ENCODE measurements at places on chromosomes 12 and 14.

DNA sequence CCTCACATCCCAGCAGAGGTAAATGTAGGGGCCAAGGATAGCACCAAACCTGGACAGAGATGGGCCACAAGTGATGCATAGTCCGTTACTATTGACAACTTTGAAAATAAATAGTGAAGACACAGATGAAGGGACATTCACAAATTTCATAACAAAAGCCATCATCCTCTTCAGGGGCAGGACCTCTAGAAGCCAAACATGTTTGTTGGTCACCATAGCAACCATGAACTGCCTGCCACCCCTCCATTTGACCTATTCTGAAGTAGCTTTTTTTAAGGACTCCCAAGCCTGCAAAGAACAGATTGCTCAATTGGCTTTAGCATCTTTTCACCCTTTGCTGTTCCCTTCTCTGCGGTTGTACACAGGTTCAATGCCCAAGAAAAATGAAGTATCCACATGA is 35.7 kb upstream of the MDM1 start:
- no peak for DNase-seq

GRCh38 chr12:114697741-114698565 is 14.0 kb upstream of the TBX3 start:
- no peak for DNase-seq

DNA sequence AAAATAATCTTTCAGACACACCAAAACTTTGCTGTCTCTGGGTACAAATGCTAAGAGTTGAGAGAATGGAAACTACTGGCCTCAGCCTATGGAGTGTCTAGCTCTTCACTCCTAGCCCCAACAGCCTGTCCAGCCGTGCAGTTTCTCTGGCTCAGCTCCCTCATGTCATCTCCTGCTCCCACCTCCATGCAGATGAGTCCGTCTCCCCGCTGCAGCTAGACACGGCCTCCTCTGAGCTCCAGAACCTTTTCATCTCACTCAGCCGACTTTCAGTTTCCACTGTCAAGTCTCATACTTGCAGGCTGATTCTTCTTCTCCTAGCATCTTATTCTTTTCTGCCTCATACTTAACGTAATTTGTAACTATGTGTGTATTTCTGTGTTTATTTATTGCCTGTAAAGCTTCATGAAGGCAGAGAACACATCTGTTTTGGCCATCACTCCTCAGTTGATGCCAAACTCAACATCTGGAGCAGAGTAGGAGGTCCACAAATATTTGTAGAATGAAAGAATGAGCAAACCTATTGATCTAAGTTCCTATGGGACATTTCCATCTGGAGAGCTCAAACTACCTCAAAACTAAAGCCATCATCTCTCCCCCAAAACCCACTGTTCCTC is 139.8 kb upstream of the PWP1 start:
- no peak for DNase-seq

DNA sequence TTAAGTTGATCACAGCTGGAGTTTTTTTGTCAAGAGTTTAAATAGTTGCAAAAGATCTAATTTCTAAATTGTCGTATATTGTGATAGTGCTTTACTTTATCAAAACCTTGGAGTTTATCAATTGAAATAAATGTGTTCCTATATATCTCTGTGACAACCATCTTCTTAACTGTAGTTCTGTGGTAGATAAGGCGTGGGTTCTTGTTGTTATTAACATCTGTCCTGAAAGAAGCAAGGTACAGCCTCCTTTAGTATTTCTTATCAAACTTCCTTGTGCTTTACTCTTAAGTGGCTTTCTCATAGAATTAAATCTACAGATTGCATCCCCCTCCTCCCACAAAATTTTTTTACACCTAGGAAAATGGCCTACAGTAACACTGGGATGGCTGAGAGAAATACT is 7.3 kb downstream of the SCYL2 start:
- no peak for DNase-seq
